ENCODE measurements at places on chromosomes 3 and 15.

DNA sequence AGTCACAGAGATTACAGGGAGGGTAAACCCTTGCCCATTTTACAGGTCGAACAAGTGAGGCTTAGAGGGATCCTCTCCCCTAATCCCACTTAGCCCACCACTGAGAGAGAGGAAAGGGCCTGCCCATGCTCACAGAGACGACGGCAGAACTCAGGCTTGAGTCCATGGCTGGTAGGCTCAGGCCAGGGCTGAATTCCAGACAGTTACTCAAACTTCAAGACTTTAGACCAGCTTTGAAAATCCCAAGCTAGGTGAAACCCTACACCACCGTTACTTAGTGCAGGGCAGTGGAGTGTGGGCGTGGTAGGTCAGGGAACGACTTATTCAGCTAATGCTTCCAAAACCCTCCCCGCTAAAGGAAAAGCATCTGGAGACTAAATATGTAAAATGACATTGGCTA lies 16.4 kb downstream of the GRIP2 start:
- DNase-seq, result no peak

DNA sequence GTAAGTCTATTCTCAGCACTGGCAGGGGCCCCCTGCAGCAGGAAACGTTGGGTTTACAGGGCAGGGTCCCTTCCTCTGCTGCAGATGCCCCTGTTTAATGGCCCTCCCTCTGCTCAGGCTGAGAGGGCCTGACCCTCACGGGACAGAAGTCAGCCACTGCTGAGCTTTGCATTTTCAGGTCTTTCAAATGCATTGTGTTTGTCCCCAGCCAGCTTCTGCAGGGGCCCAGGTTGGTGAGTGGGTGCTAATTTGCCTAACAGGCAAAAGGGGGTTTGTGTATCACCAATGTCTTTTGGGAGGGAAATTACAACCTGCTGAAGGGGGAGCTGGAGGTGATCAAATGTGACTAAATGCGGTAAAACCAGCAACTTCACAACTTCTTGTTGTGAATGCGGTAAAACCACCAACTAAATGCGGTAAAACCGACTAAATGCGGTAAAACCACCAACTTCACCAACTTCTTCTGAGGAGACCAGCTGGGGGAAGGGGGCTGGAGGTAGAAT lies 44.8 kb upstream of the UBE2E1 start:
- peak; percentile 81 for DNase-seq

DNA sequence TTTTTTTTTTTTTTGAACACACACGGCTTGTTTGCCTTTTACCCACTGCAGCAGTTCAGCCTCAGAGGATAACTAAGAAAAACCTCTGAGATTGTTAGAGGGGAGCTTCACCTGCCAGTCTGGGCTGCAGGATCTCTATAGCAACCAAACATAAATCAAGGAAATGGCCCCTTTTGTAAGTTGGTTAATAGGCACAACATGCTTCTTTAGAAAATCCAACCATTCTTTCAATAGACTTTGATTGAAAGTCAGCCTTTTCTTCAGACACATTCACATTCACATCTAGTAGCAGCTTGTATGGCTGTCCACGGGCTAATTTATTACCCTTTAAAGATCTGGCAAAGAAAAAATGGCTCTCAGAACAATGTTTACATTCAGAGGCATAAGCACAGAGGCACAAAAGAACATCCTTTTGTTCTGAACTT lies 136.6 kb upstream of the RARB start:
- DNase-seq, result no peak

DNA sequence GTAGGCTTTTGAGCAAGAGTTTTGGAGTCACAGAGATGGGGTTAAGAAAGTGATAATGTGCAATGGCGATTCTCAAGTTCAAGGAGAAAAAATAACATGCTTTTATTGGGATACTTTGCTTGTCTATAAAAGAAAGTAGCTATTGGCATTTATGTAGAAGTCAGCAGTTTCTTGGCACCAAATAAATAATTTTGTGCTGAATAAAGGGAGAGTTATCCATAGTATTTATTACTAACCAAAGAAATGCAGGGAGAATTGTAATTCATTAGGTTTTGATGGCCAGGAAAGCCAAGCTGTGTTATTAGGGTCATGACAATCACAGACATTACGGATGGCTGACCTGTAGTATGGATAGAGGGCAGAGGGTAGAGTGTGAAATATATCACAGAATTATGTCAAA lies 33.1 kb downstream of the BTD start:
- no peak for DNase-seq

DNA sequence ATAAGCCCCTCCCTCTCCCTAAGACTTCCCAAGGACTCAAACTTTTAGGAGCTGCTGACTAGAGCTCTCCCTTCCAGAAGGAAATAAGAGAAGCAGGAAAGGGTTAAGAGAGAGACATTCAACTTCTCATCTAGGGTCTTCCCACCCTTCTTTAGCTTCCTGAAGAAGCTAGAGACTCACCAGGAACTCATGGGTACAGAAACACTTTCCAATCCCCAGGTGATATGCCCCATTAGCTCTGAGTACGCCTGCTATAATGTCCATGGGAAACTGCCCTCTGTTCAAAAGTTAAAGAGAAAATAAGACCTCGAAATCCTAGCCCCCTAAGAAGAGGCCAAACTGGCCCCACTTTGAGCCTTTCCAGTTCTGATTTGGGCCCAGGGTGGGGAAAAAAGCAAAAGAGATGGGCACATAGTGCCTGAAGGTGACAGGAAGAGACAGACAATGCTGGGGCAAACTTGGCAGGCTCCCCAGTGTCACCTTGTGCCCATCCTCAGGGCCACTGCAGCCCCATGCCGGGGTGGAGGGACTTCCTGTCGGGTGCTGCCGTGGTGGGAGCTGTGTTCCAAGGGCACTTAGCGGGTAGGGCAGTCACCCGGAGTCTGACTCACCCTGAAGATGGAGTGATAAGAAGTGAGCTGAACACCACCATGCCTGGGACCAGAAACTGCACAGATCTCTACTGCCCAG lies 29.5 kb downstream of the CCDC12 start:
- DNase-seq, result peak; percentile 85

GRCh38 chr15:40871749-40872617 lies 2.1 kb downstream of the RHOV start:
- DNase-seq, result no peak

DNA sequence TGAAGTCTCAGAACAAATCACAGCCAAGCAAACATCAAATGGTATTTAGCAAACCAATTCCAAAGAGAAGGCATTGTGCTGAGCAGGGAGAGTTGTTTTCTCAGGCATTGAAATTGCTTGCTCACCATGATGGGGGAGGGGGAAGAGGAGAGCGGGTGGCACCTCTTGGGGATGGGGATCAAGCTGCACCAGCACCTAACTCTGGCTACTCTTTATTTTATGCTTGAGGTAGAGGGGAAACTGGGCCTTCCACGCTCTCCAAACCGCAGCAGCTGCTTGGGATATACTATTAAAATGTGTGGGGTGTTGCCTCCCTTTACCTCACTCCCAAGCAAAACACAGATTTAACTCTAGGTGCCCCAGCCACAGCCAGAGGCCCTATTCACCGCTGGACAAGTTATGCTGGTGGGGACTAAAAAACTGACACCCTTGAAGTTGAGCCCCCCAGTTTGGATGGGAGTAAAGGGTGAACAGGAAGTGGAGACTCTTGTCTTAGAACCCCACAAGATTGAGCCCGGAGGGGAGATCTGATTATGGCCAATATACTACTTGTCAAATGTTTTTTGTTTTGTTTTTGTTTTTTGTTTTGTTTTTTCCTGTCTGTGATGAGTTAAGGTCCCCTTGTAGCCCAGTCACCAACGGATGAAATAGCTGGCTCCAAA lies 5.0 kb upstream of the FOXB1 start:
- DNase-seq, result no peak

- DNase-seq, result no peak
These were observed 35.4 kb downstream of the PRTG start for GRCh38 chr15:55707518-55707917.

DNA sequence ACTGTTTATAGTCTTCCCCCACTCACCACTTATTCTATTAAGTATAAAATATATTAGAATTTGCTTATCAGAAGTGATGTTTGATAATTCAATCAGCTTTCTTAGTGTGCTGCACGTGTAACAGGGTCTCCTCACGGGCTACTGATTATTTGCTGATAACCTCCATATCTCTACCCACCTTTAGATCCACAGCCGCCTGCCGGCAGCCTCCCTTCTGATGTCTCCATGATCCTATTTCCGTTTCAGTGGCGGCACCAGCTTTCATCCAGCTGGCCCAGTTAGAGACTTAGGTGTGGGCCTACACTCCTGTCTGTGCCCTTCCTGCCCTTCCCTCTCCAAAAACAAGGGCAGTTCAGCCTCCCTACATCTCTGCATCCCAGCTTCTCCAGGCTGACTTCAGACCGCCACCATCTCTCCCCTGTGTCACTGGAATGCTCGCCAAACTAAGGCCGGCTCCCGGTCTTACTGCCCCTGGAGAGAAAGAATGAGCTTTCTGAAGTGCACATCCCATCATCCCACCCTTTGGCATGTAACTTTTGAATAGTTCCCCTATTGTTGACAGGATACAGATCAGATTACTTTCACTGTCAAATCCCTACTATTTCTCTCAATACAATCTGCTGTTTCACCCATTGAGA lies 76.6 kb upstream of the PRTG start:
- DNase-seq, result no peak

DNA sequence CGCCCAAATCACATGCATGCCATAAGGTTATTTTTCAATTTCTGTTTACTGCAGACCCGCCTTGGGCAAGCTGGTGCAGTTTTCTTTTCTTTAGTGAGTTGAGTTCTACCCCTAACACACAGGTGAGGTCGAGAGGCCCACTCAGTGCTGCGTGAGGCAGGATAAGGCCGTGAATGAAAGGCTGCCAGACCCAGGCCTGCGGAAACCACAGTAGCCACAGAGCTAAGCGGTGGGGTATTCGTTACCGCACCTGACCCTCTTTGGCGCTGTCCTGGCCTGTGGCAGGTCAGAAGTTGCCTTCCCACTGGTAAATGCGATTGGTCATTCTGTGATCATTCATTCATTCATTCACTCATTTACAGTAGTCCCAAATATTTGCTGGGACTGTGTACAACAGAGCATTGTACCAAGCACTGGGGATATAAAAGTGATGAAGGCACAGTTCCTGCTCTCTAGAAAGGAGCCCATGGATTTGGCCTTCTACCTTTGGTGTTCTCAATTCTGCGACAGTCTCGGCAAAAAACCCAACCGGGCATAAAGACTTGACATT lies 144.8 kb downstream of the XXYLT1 start:
- no peak for DNase-seq

DNA sequence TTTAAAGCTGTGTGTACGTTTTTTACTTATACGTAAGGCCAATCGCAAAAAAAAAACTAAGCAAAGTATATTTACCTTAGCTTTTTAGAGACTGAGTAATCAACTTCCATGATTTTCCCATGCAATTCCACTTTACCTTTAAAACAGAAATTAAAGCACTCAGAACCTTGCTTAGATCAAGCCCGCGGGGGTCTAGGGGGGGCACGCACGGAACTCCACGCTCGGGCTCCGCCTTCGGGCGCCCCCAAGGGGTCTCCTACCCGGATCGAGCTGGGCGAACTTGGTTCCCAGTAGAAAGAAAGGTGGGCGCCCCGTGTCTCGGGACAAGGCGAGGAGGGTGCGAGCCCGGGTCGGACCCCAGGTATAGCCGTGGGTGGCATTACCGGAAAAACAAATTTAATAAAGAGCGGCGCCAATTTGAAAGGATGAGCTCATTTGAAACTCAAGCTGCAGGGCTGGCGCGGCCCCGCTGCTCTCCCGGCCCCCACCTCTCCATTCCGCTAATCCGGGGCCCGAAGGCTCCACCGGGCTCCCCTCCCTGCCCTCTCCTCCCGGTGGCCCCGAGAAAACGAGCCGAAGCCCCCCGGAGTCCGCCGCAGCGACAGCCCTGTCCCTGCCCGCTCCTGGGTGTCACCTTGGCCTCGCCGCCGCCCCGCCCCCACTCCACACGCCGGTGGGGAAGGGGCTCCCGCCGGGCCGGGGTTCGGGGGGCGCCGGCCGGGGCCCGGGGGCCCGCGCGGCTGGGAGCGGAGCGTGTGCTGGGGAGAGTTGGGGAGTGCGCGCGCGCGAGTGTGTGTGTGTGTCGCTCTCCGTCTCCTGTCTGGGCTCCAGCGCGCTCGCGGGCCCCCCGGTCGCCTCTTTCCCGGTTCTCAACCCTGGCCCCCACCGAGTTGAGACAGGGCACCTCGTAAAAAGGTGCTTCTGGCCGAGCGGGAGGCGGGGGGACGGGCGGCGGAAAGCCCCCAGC lies 1.5 kb downstream of the IGF2BP2 start:
- peak; percentile 58 for DNase-seq

DNA sequence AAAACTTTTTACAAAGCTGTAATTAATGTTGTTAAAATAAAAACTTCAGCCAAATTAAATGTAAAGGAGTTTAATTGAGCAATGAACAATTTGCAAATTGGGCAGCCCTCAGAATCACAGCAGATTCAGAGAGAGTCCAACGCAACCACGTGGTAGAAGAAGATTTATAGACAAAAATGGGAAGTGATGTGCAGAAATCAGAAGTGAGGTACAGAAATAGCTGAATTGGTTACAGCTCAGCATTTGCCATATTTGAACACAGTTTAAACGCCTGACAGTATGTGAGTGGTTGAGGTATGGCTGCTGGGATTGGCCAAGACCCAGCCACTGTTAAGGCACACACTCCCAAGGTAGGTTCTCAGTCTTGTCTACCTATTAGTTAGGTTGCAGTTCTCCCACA lies 14.4 kb upstream of the PLA2G4D start:
- DNase-seq, result peak; percentile 44

DNA sequence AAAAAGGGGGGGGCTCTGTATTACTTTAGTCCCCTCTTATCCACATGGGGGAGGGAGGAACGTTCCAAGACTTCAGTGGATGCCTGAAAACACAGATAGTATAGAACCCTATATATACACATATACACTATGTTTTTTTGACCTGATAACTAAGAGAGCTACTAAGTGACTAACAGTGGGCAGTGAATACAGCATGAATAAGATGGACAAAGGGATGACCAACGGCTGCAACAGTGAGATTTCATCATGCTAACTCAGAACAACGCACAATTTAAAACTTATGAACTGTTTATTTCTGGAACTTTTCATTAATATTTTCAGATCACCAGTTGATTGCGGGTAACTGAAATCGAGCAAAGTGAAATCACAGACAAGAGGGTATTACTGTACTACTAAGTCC lies 7.3 kb downstream of the DCUN1D1 start:
- DNase-seq, result no peak

DNA sequence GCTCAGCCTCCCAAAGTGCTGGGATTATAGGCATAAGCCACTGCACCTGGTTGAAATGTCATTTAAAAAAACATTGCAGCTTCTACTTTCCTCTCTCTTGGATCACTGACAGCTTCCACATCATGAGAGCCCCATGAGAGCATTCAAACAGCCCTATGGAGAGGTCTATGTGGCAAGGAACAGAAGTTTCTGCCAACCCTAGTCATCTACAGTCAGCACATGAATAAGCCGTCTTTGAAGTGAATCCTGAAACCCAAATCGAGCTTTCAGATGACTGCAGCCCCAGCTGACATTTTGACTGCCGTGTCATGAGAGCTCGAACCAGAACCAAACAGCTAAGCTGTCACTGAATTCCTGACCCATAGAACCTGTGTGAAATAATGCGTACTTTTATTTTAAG lies 39.8 kb downstream of the CD200R1L start:
- no peak for DNase-seq

- DNase-seq, result peak; percentile 23
These were observed 48.0 kb downstream of the EHHADH start for GRCh38 chr3:185205865-185206264.

All from NB4 (cell line).